Prostate gland (tissue), 2 donors: ENCODE measurements at places on chromosomes 1 and 21.

GRCh38 chr1:117398957-117399356, 31.7 kb downstream of the MAN1A2 start:
- no peak for DNase-seq

- no peak for DNase-seq
Measured at GRCh38 chr1:81549588-81550127, 251.1 kb upstream of the ADGRL2 start.

GRCh38 chr1:100536031-100536430, 1.9 kb upstream of the GPR88 start:
- no peak for DNase-seq

DNA sequence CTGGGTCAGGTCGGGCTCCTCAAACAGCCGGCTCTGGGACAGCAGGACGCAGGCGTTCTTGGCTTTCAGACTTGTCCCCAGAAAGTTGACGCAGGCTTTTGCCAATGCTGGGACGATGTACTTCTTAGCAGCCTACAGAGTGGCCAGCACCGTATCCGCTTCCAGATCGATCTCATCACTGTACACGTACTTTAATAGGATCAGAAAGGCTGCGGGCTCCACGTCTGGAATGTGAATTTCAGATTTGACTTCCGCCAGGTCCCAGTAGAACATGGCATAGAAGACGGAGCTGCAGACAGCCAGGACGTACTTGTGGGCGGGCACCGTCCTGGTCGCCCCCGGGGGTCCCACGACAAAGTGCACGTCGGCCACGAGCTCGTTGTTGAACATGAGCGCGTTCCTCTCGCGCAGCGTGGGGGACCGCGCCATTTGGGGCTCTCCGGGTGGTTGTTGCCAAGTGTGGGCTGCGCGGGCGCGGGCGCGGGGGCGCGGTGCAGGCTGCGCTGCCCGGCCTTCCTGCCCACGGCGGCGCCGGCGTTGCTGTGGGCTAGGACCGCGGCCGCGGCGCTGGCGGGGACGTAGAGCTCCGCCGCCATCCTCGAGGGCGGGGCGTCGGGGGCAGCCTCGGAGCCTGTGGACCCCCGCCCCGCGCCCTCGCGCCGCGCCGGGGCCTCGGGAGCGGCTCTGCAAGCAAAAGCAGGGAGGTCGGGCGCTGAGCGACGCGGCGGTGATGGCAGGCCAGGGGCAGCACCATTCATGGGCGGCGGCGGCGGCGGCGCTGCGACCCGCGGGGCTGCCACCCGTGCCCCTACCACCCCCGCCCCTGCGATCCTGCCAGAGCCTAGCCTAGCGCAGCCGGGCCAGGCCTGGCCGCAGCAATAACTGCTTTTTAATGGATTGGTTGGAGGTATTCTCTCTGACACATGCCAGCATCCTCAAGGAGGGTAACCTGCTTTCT, 10.6 kb downstream of the CNR2 start:
- no peak for DNase-seq

DNA sequence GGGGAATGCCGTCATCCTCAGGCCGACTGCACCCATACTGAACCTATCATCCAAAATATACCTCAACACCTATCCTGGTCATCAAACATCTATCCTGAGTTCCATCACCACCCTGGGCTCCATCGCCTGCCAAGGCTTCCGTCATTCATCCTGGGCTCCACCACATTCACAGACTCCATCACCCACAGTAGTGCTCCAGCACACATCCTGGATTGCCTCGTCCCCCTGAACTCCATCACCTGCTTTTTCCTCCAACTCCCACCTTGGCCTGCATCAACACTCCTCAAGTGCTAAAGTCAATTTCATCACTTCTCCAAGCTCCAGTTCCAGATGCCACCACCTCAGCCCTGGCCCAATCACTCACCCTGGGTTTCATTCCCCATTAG, 7.8 kb downstream of the MAP3K6 start:
- no peak for DNase-seq

- DNase-seq: peak; percentile 36
Measured at GRCh38 chr1:37434292-37435225, 39.8 kb upstream of the ZC3H12A start.

GRCh38 chr1:61089338-61089737, 7.0 kb downstream of the NFIA start:
- DNase-seq: no peak

GRCh38 chr1:226764533-226764932, 25.5 kb upstream of the ITPKB start:
- DNase-seq: no peak

DNA sequence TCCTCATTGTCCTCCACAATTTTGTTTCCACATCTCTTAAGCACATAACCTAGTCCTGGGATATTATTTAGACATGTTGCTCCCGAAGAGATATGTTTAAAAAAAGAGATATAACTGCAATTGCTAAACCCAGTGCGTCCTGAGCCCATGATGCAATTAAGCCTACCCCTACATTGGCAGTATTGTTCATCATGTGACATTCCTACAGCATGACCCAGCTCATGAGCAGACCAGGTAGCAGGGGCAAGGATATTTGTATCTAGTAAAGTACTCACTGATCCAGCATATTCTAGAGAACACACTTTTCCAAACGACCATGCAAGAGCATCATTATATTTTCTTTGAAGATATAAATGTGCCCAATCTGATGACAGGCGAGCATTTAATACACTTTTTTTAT, 1.2 kb downstream of the ADAM30 start:
- DNase-seq: no peak

- DNase-seq: no peak
Measured at GRCh38 chr1:55318116-55318817, 103.1 kb upstream of the USP24 start.
